ENCODE measurements at places on chromosomes 7 and 10.
A peak's percentile ranks its signal among the peaks of the same experiment; 100 is the strongest.

DNA sequence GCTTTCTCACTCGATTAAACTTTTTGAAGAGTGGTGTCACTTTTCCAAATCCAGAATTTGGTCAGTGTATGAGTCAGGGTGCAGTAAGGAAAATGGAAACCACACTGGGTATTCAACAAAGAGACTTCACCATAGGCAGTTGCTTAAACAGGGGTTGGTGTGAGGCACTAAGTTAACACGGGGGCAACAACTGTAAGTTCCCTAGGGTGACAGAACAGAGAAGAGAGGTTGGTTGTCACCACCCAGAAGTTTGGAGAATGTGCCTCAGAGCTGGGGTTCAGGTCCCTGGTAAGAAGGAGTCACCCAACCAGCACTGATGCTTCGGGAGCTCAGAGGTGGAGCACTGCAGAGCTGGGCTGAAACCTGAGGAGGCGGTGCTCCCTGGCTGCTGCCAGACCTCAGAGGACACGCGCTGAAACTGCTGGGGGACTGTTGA, 170.4 kb downstream of the ARID5B start:
- no peak for DNase-seq

GRCh38 chr7:66140924-66141323, 26.3 kb downstream of the CRCP start:
- DNase-seq, result no peak

- DNase-seq, result no peak
Measured at GRCh38 chr10:117342641-117343040, 32.6 kb downstream of the PDZD8 start.

DNA sequence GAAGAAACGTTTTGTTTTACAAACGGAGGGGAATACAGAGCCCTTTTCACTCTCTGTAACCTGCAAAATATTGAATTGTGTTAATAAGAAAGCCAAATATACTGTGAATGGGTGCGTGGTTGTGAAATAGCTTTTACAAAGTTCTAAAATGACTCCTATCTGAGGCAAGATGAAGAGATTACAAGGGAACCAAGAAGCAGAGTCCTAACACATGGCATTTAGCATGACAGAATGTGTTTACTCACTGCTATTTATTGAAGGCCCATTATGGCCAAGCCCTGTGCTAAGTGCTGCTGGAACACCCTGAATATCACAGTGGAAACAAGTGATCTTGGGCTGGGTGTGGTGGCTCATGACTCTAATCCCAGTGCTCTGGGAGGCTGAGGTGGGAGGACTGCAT, 12.9 kb downstream of the JCAD start:
- DNase-seq, result no peak

GRCh38 chr10:118783776-118784545, 29.2 kb upstream of the CACUL1 start:
- no peak for DNase-seq

- DNase-seq, result no peak
Measured at GRCh38 chr7:31046723-31047122, 5.4 kb upstream of the ADCYAP1R1 start.

- DNase-seq, result peak; percentile 53
Measured at GRCh38 chr7:28033386-28033785, 147.2 kb downstream of the JAZF1 start.

DNA sequence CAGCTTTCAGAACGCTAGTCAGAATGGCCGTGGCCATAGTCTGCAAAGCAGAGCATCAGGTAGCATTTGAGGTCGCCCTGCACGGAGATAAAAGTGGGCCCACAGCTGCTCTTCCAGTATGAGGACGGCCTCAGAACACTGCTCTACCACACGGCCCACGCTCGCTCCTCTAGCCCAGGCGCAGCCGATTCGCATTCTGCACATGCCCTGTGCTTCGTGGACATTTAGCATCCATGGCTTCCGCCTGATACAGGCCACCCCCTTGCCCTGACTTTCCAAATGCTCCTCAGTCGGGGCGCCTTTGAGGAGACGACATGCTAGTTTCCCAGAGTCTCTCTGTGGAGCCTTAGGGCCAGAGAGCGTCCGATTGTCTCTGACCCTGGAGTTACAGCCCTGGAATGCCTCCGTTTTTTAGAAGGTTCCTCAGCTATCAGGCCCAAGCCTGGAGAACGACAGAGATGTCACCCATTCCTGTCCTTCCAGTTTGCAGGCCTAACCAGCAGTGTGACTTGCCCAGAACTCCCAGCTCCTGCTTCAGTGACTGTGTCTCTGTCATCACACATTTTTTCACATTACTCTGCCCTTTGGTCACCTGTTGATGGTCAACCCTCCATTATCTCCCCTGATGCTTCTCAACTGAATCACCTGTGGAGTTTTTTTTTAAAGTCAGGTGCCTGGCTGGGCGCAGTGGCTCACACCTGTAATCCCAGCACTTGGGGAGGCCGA, 14.3 kb downstream of the STRA8 start:
- no peak for DNase-seq

DNA sequence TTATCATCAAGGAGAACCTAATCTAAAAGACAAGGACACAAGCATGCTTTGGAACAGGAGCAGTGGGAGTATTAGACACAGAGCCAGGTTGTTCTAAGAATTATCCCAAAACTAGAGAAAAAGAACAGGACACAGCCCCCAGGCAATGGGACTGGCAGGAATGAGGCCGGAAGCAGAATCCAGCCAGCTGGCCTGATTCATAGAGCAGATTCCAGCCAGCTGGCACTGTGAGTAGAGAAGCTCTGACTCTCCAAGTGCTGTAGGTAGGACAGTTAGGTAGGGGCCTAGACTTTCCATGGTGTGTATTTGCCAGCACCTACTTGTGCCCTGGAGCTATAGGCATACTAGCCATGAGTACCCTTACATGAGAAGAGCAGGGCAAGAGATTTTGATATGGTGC, 13.3 kb upstream of the RAB18 start:
- no peak for DNase-seq

DNA sequence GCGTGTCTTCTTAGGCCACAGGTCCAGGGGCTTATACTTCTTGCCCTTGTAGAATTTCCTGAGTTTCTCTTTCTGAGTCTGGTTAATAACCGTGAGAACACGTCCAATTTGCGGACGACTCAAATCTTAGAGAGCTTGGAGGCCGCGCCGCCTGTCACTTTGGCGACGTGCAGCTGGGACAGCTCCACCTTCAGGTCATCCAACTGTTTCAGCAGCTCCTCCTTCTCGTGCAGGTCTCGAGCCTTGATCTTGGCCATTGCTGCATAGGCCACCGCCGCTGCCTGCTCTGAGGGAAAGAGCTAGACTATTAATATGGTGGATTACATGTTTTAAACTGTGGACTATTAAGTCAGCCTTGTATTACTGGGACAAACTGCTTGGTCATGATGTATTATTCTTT, 26.9 kb downstream of the EVX1 start:
- DNase-seq, result no peak

- no peak for DNase-seq
Measured at GRCh38 chr10:106520698-106521097, 643.8 kb downstream of the SORCS1 start.

DNA sequence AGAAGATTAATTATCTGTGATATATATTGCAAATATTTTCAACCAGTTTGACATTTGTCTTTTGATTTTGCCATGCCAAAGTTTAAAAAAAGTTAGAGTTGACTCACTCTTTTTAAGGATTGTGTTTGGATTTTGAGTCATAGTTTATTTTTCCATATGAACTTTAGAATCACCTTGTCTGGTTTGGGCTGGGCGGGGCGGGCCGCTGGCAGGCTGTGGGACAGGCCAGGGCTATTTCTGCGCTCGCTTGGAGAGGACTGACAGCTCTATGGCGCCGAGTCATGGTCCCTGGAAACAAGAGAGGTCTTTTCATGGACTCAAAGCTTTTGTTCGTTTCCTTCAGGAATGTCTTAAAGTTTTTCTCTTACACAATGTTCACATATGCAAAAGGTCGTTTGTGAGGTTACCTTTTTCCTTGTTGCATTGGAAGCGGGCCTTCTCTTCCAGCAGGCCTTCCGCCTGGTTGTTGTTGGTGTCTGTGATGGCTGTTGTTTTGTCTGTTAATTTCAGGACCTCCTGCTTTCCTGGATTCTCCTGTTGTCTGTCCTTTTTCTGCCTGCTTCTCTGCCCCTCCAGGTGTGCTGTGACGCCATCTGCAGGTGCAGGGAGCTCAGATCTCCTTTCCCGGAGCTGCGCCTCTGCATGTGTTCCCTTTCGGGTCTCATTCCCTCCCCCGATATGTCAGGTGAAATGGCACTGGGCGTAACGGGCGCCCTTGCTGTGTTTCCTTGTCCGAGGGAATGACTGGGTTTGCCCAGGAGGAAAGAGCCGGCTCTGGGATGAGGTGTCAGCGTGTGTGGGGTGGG, 53.8 kb downstream of the INPP5A start:
- DNase-seq, result no peak

GRCh38 chr7:121088870-121089269, 100.4 kb downstream of the CPED1 start:
- DNase-seq, result no peak

- no peak for DNase-seq
Measured at GRCh38 chr10:91146146-91146545, 74.3 kb upstream of the PCGF5 start.

DNA sequence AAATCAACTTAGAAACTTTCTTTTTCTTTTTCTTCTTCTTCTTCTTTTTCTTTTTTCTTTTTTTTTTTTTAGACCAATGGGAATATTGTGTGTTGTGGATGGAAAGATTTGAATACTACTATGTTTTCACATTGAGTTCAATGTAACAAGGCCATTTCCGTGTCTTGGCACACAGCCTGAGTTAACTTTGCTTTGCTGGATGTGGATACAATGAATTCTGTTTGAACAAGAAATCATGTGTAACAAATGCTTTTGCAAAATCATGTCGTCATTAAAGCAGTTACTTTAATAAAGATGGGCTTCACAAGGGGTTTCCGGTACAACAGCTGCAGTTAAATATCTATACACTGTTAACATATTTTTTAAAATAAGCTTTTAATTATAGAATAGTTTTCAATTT, 13.5 kb upstream of the ENTPD1 start:
- no peak for DNase-seq

- peak; percentile 35 for DNase-seq
Measured at GRCh38 chr10:84333864-84334451, 5.6 kb downstream of the CCSER2 start.

DNA sequence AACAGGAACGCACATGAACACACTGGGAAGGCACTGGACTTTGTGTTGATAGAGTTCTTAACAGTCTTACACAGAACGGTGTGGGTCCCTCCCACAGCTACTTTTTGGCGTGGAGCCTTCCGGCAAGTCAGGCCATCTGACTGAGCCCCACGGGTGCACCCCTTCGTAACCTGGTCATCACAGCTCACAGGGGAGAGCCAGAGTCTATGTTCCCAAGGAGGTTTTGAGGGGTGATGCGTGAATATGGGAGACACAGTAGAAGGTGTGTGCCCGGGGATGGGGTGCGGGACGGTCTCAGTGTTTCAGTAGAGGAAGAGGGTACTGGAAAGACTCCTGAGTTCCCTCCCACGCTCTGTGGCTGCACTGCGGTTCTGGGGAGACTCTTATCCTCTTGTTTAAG, 291.7 kb downstream of the DNAJB6 start:
- no peak for DNase-seq

GRCh38 chr10:114902151-114902550, 35.8 kb upstream of the TRUB1 start:
- peak; percentile 6 for DNase-seq

- DNase-seq, result no peak
Measured at GRCh38 chr10:98407017-98407743, 7.8 kb downstream of the PYROXD2 start.

DNA sequence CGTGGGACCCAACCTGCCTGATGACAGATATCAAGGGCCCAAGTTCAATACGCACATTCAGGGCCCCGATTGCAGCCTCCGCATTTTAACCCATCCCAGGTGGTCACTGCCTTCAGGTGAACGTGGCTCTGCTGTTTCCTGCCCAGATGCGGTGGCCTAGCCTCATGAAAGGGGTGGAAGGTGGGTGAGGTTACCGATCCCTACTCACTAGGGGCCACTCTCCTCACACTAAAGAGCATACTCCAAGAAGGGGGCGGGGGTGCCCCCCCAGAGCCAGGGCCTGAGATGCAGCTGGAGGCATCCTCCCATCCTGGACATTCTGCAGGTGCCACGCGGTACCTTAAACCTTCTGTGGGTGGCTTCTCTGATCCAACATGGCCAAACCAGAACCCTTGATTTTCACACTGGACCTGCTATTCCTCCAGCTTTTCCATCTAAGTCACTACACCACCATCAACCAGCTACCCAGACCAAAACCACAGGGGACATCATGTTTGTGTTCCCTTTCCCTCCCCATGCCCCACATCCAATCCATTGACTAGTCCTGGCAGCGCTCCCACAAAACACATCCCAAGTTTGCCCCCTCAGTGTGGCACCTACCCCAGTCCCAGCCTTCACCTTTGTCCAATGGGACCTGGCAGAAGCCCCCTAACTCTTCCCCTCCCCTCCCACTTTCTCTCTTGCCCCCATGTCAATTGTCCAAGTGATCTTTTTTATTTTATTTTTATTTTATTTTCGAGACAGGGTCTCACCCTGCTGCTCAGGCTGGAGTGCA, 30.0 kb downstream of the PRLHR start:
- DNase-seq, result no peak

DNA sequence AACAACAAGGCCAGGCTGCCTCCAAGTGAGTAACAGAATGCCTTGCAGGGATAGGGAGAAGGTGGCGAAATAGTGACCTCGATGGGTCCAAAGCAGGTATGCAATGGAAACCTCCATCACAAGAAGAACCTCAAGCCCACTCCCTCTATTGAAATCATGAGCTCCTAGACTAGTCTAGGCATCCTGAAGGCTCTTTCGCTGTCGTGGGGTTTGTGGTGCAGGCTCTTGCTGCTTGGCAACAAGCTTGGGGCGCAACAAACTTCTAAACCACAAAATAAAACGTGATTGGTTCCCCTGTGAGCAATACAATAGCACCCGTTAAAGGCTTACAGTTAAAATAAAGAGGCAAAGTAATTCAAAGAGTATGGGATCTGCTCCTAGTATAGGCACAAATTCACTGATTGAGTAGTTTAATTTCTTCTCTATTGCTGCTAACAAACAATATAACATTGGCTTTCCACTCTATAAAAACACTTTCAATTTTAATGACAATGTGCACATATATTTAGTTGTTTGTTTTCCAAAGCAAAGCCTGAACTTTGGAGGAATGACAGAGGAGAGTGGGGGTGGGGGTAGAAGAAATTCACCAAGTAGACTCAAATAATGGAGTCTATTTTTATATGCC, 64.1 kb downstream of the C10orf67 start:
- no peak for DNase-seq

DNA sequence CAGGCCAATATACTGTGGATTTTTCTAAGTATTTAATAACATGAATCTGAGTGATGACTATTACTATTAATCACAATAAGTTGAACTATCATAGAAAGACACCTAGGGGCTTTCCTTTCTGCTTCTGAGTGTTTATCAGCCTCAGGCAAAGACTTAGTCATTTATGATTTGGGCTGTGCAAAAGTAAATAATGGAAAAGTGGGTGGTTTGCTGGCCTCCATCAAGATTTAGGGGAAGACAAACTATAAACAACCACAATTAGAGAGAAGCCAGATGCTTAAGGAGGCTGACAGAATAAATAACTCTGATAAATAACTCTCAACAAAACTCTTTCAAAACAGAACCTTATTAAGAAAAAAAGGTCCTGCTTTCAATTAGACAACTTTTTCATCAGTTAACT, 64.7 kb downstream of the MACC1 start:
- DNase-seq, result no peak
